ENCODE measurements at places on chromosomes 1 and 21.

GRCh38 chr1:246320286-246320685 lies 186.8 kb downstream of the SMYD3 start:
- DNase-seq: no peak

DNA sequence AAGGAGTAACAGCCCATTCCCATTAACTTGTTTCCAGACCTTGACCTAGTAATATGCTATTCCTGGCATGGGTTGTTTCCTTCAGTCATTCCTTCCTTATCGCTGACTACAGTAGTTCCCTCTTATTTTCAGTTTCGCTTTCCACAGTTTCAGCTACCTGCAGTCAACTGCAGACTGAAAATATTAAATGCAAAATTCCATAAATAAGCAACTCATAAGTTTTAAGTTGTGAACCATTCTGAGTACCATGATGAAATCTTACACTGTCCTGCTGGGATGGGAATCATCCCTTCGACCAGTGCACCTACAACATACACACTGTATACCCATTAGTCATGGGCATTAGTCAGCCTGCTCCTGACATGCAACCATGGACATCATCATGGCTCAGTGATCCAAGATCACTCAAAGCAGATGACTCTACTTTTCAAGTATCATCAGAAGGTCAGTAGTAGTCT lies 66.7 kb downstream of the CCDC30 start:
- no peak for DNase-seq

DNA sequence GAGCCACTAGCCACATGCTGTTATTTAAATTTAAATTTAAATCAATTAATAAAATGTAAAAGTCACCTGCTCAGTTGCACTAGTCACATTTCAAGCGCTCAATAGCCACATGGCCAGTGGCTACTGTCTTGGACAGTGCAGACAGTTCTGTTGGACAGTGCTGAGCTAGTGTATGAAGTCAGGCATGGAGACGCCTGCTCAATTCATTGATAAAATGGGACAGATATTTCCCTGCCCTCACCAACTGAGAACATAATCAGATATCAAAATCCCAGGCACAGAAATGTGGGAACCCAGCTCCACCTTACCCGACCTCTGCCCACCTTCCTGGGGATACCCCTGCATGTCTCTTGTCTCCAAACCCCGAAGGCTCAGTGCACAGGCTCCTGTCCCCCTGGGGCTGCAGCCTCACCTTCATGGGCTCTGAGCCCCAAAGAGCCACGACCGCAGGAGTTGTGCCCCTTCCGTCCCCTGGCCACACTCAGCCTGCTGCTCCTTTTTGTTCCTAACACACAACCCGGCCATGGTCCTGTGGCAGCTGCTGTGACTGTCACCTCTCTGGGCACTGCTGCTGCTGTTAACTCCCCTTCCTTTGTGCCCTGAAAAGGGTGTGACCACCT lies 63.5 kb downstream of the TCP10L start:
- DNase-seq: no peak

- no peak for DNase-seq
Measured at GRCh38 chr21:38343691-38344090, 86.9 kb downstream of the KCNJ15 start.

GRCh38 chr1:202505356-202505755 lies 156.9 kb downstream of the PPP1R12B start:
- DNase-seq: no peak

GRCh38 chr1:112702420-112703261 lies 4.3 kb downstream of the RHOC start:
- no peak for DNase-seq

DNA sequence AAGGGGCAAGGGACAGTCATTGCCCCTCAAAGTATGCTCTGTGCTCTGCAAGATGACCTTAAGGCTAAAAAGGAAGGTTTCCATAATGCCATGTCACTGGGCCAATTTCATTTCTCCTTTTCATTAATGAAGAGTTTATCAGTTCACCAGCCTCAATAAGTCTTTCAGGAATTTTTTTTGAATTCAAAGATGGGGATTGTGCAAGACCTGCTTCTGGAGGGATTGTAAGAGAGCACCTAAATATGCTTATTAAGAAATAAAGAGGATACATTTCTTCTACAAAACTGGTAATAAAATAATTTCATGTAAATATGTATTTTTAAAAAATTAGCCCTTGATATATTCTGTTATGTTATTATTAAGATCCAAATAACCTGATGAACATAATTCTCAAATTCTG lies 86.8 kb upstream of the RGS4 start:
- DNase-seq: no peak

DNA sequence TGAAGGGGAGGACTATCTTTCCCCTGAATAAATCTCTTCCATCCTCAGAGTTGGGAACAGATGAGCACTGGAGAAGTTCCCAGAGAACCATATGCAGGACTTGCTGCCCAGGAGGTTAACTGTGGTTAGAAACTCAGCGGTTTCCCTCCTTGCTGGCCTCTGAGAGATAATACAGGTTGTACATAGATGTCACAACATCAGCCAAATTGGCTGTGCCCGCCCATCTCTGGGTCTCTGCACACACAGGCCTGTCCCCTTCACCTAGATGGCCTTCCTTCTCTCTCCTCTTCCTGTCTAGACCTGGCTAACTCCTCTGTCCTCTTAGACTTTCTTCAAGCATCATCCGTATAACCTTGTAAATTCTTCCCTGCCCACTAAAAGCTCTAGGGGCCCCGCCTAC lies 5.7 kb downstream of the RGS5 start:
- DNase-seq: no peak

Measured in Ammon's horn (tissue), 1 donor.